ENCODE measurements at places on chromosomes 6 and 20.

GRCh38 chr6:43767553-43768505 is 2.2 kb upstream of the VEGFA start:
- DNase-seq, result no peak

- no peak for DNase-seq
Observed at GRCh38 chr6:161303628-161304340, 29.9 kb upstream of the AGPAT4 start.

DNA sequence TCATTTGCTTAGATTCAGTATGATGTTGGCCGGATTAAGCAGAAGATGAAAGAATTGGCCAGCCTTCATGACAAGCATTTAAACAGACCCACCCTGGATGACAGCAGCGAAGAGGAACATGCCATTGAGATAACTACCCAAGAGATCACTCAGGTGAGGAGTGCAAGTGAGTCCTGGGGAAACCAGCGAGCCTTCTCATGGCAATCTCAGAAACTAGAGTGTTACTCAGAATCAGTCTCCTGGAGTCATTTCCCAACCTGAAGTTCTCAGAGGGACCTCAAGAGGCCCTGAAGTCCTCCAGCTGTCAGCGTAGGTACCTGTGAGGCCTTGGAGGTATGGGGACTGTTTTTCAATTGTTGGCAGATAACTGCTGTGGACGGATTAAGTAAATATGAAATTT is 16.9 kb downstream of the STX16 start:
- DNase-seq, result no peak

DNA sequence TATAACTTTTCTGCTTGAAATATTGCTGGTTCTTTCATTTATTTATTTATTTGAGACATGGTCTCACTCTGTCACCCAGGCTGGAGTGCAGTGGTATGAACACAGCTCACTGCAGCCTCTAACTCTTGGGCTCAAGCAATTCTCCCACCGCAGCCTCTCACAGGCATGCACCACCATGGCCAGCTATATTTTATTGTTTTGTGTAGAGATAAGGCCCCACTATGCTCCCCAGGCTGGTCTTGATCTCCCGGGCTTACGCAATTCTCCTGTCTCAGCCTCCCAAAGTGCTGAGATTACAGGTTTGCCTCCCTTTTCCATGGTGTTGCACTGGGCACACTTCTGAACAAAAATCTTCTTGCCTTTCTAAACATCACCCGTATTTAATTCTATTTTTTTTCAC is 39.1 kb upstream of the RNGTT start:
- DNase-seq, result no peak

DNA sequence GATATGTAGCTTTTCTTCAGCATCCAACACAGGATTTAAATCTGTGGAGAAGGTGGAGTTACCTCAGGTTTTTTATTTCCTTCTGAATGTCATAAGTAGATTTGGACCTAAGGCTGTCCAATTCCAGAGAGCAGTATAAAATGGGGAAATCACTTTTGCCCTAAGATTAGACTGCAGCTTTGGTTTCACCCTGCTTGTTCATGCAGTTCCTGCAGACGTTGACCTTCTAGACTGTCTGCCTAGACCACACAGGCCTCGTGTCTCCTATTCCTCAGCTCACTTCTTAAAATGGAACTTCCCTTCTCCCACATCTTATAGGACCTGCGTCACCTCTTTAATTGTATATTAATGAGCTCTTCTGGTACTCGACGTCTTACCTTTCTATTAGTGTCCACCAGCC is 26.0 kb upstream of the C6orf62 start:
- no peak for DNase-seq

DNA sequence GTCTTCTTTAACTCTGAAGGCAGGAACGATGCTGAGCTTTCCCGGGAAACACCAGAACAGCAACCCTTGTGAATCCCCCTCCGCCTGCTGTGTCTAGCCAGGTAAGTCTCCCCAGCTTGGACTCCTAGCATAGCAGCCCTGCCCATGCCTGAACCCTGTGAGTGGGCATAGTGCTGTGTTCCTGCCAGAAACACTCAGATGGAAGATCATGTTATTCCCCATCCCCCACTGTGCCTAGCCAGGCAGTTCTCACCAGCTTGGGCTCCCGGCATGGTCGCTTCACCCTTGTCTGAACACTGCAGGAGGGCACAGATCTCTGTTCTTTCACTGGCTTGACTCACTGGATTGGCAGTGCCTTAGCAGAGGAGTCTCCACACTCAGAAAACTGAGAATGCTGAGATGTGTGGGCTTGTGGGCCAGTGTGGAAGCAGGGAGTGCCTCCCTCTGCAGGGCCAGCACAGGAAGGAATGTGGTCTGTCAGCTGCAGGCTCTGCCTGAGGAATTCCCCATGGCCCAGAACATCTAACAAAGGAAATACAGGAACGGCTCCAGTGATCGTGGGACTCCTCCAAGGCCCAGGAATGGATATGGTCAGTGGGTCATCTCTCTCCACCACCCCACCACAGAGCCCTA is 440.1 kb upstream of the ADGRB3 start:
- DNase-seq, result no peak

DNA sequence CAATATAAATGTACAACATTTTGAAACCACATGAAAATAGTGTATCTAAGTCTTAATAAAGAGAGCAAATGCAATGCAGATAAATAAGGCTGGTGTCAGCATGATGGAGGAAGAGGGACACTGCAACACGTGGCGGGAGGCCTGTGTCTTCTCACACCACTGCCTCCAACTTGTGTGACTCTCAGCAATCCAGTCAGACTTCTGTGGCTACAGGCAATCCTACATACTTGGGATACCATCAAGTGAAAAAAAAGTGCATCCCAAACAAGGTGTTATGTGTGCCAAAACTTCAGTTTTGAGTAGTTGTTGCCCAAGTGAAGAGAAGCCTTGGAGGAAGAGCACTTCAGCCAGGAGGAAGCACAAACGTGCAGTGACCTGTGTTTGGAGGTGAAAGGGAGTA is 68.6 kb downstream of the PKIB start:
- no peak for DNase-seq

- no peak for DNase-seq
Observed at GRCh38 chr20:50645253-50646068, 45.9 kb downstream of the RIPOR3 start.

- DNase-seq, result no peak
Observed at GRCh38 chr6:282177-282866, 10.0 kb upstream of the DUSP22 start.

GRCh38 chr6:169111203-169111602 is 142.4 kb downstream of the THBS2 start:
- no peak for DNase-seq

GRCh38 chr20:58636983-58637421 is 14.1 kb upstream of the STX16 start:
- DNase-seq, result no peak

Measured in retina (tissue), 1 donor.